Stimulated activated CD8-positive, alpha-beta memory T cell treated with anti-CD3 and anti-CD28 coated beads, Interleukin-4, amount 100 ng/mL, for 1 hour (primary cell): ENCODE measurements at places on chromosomes 11 and 22.
A peak's percentile ranks its signal among the peaks of the same experiment; 100 is the strongest.

DNA sequence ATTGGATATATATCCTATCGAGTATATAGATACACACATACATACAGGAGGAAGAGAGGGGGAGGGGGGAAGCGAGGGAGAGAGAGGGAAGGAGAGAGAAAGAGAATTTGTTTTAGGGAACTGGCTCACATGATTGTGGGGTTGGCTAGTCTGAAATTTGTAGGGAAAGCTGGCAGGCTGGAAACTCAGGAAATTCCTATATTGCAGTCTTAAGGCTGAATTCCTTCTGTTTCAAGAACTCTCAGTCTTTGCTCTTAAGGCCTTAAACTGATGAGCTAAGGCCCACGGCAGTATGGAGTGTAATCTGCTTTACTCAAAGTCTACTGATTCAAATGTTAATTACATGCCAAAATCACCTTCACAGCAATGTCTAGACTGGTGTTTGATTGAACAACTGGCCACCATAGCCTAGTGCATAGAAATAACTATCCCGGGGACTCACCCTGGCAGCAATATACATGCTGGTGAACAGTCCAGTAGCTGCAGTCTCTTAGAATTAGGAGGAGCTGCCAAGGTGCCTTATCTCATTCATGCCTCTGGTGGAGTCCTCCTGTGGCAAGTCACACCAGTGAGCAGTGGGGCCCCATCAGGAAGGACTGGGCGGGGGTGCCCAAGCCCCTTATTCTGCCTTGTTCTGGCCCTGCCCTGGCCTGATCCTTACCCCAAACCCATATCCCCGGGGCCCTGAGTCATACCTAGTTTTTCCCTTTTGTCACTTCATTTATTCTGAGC lies 59.7 kb upstream of the AMPD3 start:
- DNase-seq: no peak

DNA sequence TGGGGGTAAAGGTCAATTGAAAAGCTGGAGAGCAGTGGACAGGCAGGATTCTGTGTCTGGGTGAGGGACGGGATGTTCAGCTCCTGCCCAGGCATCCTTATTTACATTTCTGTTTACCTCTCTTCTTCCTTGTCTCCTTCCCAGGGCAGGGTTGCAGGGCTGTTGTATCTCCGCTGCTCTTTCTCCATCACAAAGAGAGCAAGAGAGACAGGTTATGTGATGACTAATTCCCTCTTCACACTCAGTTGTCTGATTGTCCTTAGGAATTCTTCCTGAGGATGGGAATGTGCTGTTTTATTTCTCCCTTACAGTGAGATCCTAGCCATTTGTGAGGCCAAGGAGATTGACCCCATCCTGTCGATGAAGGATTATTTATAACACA lies 104.9 kb downstream of the VPREB1 start:
- DNase-seq: no peak

GRCh38 chr22:29625090-29625825 lies 21.8 kb downstream of the NF2 start:
- no peak for DNase-seq

GRCh38 chr11:123430721-123431497 lies 840 bp downstream of the GRAMD1B start:
- DNase-seq: peak; percentile 34

DNA sequence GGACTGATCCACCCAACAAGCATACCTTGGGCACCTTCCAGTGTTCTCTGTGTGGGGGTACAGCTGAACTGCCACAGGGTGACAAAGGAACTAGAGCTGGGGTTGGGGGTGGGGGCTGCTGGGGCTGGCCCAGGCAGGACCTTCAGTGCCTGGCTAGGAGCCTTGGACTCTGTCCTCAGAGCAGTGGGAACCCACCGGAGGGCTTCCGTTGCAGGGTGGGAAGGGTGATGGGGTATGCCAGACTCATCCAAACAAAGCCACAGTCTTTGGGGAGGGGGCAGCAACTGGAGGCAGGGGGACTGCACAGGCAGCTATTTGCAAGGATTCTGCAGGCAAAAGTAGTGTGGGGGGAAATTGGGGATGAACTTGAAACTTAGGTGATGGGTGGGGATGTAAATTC lies 35.7 kb upstream of the CLDN5 start:
- DNase-seq: no peak

- DNase-seq: no peak
Observed at GRCh38 chr11:20258376-20258895, 98.2 kb upstream of the DBX1 start.

- DNase-seq: no peak
Observed at GRCh38 chr22:21917181-21917958, 35.3 kb downstream of the PPM1F start.

GRCh38 chr22:41831828-41832552 lies 915 bp upstream of the SREBF2 start:
- DNase-seq: no peak

GRCh38 chr22:46057246-46058090 lies 80.5 kb upstream of the WNT7B start:
- DNase-seq: no peak

GRCh38 chr22:44891293-44891747 lies 118.5 kb downstream of the PHF21B start:
- DNase-seq: no peak

DNA sequence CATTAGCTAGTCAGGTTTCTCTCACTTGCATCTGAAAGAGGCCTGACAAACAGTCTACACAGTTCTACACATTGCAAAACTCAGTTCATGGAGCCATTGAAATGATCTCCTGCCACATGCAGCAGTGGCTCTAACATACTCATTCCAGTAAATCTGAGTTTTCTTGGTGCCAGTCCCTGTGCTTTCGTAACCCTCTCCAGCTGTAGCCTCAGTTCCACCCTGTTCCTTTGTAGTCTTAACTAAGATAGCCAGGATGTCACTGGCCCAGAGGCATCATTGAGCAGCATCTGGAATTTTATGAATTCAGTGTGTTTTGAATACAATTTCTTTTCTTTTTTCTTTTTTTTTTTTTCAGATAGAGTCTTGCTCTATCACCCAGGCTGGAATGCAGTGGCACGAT lies 37.4 kb upstream of the ZBED5 start:
- DNase-seq: no peak

- no peak for DNase-seq
Observed at GRCh38 chr22:35625763-35626432, 8.8 kb upstream of the MB start.

DNA sequence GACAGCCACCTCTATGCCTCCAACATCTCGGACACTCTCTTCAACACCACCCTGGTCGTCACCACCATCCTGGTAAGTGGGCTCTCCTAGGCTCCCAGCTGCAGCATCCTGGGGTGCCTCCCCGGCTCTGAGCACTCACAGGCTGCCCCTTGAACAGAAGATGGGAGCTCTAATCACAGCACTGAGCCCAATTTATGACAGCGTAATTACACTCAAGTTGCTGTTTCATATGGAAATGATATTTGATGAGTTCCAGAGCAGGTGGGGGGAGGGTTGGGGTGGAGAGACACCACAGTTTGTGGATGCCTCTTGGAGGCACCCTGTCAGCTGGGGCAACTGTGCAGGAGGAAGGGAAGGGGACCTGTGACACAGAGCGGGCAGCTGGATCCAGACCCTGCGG lies 125.3 kb upstream of the TBCEL start:
- no peak for DNase-seq

DNA sequence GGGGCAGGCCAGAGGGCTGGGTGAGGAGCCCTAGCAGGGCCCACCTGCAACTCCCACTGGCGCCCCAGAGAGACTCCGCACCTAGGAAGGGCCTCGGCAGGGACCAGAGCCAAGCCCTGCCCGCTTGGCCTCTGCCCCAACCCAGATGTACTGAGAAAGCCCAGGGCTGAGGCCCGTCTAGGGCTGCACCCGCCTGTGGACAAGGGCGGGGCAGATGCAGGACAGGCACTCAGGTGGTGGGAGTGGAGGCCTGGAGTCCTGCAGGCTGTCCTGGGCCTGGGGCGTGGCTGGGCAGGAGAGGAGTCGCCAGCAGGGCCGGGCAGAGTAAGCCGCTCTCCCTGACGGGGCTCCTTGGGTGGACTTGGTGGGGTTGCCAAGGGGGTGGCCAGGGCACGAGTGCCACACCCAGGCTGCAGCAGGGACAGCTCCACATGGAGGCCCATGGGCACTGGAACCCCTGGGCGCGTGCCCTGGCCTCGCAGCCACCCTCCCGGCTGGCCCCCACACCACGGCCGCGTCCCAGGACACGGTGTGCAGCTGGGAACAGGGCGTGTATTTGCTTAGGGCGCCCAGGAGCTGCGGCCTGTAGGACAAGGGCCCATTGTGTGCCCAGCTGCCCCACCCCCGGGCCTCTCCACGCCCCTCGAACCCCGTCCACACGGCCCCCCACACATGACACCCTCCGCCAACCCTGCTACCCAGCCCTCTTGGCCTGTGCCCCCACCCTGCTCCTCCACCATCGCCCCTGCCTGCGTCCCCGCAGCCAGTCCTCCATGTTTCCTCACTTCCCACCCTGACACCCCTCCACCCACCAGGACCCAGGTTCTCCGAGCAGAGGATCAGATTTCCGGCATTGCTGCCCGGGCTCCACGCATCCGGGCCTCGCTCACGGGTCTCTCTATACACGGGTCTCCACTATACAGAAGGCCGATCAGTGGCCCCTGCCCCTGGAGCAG lies 11.3 kb upstream of the PIM3 start:
- no peak for DNase-seq
